Right hindlimb (tissue), 1 donor: ENCODE measurements at places on chromosomes 1 and 21.
A peak's percentile ranks its signal among the peaks of the same experiment; 100 is the strongest.

GRCh38 chr1:155078469-155079209, at the start of gene EFNA3:
TSS of gene EFNA3 (plus strand) at chr1:155078837. CDS start at chr1:155078942, 105 bp downstream.
- peak; percentile 81 for DNase-seq

DNA sequence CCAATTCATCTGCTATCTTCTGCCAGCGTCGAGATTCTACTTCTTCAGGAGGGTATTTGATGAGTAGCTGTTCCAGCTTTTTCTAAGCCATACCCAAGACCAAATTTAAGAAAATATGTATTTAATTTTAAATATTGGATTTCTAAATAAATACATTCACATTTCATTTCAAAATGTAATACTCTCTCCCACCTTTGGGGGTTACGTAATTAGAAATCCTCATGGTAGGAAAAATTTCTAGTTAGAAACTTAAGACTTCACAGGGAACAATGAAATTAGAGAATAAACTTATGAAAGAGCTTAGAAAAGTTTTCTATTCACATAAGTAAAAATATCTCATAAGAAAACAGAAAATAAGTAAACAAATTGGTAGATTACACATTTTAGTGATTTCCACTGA, 102.9 kb downstream of the ZZZ3 start:
- DNase-seq, result no peak

GRCh38 chr21:37146320-37147235, 73.5 kb downstream of the TTC3 start:
- no peak for DNase-seq

DNA sequence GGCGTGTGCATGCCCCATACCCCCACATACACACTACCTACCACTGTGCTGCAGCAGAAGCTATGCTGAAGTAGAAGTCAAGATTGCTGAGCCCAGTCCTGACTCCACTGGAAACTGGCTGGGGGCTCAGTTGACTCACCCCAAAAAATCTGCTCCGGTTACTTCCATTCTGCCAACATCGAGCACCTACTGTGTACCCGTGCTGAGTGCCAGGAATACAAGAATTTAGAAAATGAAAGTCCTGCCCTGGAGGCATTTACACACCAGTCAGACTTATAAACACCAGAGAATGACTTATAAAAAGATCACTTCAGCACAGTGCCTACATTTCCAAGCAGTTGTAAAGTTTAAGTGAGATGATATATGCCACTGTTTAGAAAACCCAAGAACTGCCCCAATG, 99.1 kb downstream of the NMNAT2 start:
- no peak for DNase-seq

DNA sequence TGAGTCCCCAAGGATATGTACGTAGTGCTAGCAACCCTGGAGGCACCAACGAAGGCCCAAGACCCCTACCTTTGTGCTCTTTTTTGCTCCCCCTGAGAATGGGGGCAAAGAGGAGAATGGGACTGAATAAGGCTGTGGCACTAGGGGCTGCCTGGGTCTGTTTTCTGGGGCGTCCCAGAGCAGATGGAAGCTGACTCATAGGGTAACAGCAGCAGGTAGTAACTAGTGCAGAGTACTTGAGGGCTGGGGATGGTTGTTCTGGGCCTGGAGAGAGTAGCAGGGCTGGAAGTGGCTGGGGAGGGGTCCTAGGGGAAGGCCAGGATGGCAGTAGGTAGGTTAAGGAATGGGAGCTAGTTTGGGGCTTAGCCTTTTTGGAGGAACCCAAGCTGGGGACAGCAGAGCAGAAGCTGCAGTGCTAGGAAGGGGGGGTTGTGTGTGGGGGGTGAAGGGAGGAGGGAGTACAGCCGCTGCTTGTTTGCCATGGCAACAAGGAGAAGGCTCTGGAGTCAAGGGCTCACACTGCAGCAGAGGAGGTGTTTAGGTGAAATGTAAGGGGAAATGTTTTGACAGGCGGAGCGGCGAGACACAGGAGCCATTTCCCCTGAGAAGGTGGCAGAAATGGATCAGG, 1.8 kb downstream of the NCDN start:
- DNase-seq, result peak; percentile 42

DNA sequence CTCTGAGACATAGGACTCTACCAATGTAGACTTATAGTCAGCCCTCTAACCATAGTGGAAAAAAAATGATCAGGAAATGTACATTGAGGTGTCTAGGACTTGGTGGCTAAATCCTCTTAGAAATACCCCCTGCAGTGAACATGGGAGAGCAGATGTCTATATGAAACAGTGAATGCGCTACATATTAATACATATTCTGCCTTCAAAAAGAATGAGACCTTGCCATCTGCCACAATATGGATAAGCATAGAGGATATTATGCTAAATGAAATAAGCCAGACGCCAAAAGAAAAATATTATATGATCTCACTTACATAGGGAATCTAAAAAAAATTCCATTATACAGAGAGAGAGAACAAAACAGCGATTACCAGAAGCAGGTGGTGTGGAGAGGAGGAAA, 66.6 kb upstream of the HAO2 start:
- no peak for DNase-seq

DNA sequence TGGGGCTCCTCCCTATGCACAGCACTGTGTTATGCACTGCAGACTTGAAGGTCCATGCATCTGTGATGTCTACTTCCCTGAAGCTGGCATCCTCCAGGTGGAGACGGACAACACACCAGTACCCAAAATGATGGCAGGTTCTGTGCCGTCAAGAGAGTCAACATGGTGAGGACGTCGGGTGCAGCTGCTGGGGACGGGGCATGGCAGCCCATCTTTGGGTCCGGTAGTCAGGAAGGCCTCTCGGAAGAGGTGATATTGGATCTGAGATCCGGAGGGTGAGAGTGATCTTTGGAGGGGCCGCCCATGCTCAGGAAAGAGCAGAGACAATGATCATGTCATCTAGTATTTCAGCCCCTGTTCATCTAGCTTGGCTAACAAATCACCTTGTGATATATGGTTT, 104.1 kb downstream of the RIPK4 start:
- no peak for DNase-seq

DNA sequence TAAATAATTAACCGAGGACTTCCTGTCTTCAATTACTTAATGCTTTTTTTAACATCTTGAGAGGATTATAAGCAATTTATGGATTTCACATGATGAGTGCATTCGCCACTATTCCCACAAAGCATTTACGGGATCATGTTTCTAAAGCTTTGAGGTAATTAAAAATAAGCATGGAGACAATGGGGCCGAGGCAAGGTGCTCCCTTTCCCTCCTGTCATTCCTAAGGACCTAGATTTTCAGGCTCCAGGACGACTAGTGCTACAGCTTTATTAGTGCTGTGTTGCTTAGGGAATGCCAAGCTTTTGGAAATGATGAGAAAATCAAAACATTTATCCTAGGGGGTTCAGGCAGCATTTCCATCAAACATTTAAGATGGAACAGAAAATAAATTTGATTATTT, 209.2 kb downstream of the KCTD3 start:
- DNase-seq, result no peak

- DNase-seq, result no peak
These were observed 881.0 kb downstream of the AMY1C start for GRCh38 chr1:104630567-104631149.

GRCh38 chr1:82465024-82465423, 664.3 kb downstream of the ADGRL2 start:
- DNase-seq, result no peak

DNA sequence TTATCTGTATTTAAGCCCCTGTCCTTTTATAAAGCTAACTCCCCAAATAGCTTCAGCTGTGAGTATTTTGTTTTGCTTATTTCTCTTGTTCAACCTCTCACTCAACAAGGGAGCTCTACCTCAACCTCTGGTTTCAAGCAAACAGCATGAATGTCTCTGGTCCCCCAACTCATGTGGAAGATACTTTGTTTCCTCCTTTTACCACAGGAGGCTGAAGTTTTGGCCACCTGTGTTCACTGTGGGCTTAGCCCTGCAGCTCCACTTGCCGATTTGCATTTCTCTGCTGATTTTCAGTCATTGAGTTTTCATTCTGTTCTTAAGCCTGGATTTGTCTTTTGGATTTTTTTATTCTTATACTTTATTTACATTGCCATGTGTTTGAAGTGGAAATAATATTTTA, 613.1 kb downstream of the USP25 start:
- no peak for DNase-seq

DNA sequence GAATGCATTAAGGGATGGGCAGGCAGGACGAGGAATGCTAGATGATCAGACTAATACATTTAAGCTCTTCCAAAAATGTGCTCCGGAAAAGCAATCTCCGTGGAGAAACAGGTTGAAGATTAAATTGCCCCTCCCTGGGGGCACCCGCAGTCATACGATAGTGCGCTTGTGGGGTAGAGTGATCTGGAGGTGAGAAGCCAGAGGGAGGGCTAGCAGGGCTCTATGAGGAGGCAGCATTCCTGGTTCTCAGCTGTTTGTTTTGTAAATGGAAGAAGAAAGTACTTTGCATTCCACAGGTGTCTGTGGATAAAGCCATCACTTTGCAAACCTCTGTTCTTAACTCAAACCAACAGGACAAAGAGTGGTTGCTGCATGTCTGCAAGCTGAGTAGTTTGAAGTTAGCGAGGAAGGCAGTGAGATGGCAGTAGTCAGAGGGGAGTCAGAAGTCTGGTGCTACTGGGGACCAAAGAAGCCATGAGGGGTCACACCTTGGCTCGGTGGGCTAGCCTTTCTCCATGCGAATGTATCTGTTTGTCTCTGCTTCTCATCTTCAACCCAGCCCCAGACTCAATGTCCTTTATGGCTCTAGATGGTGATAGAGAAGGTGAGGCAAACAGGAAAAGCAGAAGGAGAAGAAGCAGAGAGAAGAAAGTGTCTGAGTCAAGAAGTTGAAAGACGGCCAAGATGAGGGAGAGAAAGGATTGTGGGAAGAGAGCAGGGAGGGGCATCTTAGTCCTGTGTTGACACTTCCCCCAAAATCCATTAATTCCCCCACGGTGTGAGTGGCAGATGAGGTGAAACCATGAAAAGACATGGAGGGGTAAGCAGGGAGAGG, 65.2 kb upstream of the GJA8 start:
- DNase-seq, result no peak
